ENCODE measurements at places on chromosomes 6 and 20.

DNA sequence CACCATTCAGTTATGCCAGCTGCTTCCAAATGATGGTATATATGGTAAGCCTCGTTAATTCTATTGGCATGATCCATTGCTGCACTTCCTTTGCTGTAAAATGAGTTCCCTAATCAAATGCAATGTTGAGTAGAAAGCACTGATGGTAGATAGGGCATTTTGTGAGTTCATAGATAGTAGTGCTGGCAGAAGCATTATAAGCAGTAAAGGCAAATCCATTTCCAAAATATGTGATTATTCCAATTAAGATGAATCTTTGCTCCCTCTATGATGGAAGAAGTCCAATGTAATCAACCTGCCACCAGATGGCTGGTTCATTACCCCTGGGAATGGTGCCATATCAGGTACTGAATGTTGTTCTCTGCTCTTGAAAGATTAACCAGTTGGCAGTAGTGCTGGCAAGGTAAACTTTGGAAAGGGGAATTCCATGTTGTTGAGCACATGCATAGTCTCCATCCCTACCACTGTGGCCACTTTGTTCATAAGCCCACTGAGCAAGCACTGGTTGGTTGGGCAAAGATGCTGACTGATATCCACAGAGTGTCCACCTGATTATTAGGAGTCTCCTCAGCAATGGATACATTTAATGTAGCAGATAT, 5.6 kb upstream of the TBPL1 start:
- DNase-seq, result no peak

- DNase-seq, result no peak
These were observed 225.8 kb upstream of the SOX4 start for GRCh38 chr6:21367649-21368154.

- DNase-seq, result no peak
These were observed 1.0 kb downstream of the PXDC1 start for GRCh38 chr6:3750317-3751076.

- DNase-seq, result no peak
These were observed 65.0 kb upstream of the IFNGR1 start for GRCh38 chr6:137283940-137284810.

DNA sequence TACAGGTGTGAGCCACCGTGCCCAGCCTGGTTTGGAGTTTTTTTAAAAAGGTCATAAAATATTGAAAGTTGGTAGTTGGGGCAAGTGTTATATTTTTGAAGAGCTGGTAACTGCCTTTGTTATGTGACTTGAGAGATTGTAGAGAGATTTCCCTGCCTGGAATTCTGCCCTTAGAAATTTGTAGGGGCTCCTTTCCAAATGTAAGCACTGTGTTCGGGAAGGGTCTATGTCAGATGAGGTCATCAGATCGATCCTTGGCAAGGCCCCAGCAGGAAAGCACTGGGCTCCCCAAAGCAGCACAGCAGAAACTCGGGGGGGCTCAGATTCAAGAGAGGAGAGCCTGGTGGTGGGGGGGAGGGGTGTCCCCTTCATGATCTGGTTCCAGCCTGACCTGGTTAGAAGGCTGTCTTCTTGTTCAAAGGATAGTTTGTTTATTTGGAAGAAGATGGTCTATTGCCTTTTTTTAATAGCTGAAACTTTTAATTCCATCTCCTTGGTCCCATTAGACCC, 220.2 kb downstream of the UST start:
- DNase-seq, result no peak

- no peak for DNase-seq
These were observed 268.6 kb upstream of the AGPAT4 start for GRCh38 chr6:161542346-161542980.

DNA sequence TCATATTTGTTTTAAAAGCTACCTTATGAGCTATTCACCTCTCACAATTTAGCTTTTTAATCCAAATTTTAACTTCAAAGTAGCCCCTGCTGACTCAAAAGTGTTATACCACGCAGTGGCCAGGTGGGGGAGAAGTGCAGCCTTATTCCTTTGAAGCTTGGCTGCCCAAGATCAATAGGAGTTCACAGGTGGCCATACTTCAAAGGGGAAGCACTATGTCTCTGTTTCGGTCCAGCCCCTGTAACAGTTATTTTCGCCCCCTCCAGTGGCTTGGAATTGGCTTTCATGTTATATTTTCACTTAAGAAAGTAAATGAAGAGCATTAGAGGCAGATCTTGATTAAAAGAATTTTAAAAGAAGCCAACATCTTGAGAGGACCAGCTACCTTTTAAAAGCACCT, 608.4 kb downstream of the EPHA7 start:
- no peak for DNase-seq

DNA sequence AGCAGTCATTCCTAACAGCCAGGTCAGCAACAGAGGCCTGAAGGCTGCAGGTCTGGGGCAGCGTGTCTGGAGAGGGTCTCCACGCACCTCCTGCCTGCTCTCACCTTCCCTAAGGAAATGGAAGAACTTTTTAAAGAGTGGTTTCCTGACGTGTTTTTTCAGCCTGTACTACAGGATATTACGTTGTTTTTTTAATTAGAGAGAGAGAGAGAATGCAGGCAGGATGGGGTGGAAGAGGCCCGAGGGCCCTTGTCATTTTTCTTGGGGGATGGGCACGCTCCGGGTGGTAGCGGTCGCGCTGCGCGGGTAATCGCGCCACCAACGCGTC, 2.1 kb downstream of the DLL1 start:
- no peak for DNase-seq

DNA sequence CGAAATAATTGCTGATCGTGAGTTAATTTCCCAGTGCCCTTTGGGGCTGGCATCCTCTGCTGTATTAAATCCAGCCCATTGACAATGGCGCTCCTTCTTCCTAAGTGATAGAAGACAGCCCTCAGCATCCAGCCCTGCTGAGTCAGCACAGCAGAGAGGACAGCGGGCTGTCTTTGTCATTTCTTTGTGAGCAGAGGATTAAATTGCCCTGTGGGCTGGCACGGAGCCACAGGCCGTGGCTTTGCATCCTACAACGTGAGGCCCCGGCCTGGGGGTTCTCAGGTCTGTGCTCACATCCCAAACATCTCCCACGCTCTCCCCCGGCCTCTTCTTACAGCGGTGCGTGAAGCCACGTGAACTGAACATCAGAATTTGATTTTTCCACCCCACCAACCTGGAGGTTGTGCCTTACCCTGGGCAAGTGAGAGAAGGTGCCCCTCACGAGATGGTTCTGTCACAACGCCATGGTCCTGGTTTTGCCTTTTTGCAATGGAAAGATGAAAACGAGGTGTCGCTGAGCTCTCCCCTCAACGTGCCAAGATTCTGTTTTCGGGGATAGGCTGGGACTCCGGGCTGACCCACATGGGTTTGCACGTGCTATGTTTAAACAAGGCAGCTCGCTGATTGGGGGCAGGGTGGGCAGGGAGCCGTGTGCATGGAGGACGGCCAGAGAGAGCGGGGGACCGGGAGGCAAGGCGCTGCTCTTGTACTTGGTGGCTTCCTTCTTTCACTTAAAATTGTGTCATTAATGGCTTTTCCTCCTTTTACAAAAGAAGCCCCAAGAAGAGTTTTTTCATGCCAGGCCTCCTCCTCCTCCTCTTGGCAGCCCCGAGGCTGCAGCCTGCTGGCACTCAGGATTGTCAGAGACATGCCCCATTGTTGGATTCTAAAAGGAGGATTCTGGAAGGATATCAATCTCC, 19.5 kb downstream of the CDH4 start:
- DNase-seq, result no peak

GRCh38 chr6:148446681-148447080, 104.0 kb downstream of the SASH1 start:
- no peak for DNase-seq

DNA sequence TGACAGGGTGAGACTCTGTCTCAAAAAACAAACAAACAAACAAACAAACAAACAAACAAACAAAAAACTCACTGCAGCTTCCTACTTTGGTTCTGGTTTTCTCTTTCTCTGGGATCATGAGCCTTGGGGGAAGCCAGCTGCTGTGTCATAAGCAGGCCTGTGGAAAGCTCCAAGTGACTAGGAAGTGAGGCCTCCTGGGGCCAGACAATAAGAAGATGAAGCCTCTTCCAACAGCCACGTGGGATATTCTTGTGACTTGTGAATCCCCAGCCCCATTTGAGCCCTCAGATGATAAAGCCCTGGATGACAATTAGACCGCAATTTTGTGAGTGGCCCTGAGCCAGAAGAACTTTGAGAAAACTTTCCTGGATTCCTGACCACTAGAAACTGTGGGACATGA, 11.4 kb downstream of the HLA-A start:
- DNase-seq, result no peak

DNA sequence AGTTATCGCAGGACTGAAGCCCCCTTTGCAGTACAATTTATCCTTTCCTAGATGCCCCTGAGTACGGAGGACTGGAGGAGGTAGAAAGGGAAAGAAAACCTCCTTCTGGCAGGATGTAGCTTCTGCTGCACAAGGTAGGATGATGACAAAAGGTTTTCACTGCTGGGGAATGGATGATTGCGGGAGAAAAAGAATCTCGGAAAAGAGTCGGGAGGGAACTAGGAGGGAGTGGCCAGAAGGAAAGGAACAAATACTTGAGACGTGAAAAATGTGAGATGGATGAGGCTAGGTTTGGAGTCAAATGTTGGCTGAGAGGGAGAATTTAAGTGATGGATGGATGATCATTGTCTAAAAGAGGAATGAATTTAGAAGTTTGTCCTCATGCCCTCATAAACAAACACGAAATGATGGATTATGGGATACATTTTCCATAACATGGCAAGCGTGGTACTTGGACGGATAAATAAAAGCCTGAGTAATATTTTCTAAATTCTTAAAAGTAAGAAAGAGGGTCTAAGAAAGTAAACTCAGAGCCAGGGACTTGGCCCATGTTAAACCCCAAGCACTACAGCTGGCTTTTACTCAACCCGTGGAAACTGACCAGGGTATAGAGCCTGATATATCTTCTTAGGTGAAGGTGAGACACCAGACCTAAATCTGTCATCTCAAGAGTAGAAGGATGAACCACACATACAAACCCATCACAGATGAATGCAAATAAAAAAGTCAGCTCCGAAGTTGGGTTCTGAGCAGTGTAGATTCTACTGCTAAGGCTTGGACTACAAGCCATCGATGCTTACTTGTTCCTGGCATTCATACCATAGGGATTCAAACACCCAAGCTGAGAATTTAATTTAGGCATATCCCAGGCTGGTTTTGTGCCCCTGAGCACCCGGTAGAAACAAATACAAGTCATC, 72.4 kb downstream of the HFE start:
- no peak for DNase-seq

- no peak for DNase-seq
These were observed 196.9 kb downstream of the DST start for GRCh38 chr6:56445818-56446217.

DNA sequence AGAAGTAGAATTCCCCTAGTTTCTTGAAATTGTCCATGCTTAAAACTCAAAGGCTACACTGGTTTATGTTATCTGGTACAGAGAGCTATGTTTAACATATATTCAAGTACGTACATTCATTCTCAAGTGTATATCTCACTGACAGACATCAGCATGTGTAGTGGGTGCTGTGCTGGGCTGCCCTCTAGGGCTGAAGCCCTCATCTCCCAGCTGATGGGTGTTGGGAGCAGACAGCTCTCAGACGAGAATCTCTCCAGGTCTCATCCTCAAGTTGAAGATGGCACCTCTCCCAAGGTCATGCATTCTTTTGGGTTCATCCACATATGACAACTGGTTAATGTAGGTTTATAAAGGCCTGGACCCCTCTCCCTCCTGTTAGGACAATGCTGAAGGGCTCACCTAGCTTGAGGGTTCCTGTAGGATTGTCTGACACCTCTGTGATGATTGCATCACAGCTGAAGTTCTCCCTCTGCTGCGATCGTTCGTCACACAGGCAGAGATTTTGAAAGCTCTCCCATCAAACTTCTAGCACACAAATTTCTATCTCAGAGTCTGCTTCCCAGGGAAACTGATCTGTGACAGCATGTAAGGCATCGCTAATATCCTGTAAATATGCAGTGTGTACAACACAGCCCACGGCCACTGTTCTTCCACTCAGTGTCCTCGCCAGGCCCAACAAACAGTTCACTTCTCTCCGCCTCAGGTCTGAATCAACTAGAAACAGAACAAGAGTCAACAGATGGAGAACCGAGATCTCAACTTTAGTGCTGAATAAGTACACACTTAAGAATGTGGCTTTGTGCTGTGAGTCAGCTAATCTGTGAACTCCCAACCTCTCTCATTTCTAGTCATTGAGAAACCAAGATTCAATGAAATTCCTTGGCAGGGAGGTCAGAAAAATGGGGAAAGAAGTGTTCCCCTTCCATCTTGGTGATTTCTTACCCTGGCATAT, 43.2 kb downstream of the PREP start:
- no peak for DNase-seq

- no peak for DNase-seq
These were observed 227.4 kb downstream of the PHACTR1 start for GRCh38 chr6:12944001-12944400.

DNA sequence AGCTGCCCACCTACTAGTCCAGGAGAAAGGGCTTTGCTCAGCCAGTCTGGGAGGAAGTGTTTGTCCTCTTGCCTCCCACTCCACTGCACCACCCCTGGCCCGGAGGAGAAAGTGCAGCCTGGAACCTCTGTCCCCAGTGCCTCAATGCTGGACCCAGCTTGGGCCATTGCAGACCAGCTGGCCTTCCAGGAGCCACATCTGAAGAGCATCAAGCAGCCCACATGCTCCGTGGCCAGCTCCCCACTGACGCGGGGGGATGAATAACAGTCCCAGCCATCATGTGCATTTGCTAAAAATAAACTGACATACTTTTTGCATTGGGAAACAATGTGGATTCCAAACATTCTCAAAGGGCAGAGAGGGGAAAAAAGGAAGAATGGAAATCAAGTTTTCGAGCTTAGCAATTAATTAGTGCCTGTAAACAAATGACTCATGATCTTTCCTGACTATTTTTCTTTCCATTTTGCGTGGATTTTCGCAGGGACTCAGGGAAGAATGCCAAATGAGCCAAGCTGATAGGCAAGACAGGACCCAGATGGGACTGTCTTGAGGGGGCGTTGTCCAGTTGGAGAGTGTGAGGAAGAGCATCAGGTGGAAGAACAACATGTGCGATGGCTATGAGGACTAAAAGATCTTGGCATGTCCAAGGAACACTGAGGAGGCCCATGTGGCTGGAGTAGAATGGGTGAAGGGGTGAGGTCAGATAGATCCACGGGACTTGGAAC, 34.1 kb downstream of the CEBPB start:
- DNase-seq, result no peak

DNA sequence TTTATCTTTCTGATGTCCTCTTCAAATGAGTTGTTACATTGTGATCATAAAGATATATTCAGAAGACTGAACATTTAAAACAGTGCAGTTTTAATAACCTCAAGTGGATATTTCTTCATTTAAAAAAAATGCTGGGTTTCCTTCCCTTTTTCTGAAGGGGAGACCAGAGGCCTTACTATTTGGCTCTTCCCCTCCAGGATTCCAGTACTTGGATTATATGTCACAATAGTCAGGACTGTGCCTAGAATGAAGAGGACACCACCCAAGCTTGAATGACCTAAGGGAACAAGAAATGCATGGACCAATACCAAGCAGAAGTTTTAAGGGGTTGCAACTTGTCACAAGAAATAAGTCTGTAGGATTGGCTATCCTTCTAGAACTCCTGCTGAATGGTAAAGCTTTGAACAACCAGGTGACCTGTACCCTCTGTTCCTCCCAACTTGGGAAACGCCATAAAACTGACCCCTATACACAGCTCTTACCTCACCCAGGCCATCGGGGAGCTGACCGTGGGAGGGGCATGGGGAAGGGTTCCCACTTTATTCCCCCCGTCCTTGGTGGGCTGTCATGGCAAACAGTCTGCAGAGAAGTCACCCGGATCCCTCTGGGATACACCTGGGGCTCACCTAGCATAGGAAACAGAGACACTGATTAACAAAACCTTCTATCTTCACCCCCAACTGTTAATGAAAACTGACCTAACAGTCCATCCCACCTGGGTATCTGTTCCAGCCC, 2.0 kb downstream of the FRS3 start:
- DNase-seq, result no peak

GRCh38 chr6:86937219-86938079, at the start of gene HTR1E:
Gene HTR1E (plus strand): TSS chr6:86937528. CDS start chr6:87015335, 77,807 bp downstream.
- DNase-seq, result peak; percentile 21

Data from smooth muscle cell of the brain vasculature (primary cell).